ENCODE measurements at places on chromosomes 6 and 20. TPM values are rescaled to one million over a fixed set of nuclear protein-coding genes. Genes with fewer than 3 reads are reported as not detected.

- no peak overlapping the region for H3K4me3 ChIP-seq
- no peak for DNase-seq
- no peaks in the 10 kb centered on the region for H3K36me3 ChIP-seq
- H3K27me3 ChIP-seq, result peaks cover 12% of the 10 kb centered on the region
Observed at GRCh38 chr20:49338061-49338460, 60.2 kb upstream of the ZNFX1 start.

TCEA2 gene
- 61.6 TPM for total RNA-seq

PGC gene
- total RNA-seq, result not detected

DNA sequence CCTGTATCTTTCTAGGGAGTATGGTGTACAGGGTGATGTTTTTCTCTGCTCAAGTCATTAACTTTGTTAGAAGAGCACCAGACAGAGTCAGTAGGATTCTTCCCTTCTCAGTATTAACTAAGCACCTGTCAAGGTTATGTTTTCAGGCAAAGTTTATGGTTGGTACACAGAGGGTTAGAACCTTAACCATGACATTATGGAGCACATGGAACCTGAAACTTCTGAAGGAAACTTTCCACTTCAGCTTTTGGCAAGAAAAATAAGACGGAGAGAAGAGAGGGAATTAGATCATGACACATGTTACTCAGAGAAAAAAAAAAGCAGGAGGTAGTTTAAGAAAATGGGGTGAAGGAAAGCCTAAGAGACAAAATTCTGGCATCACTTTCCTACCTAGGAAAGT lies 112.9 kb upstream of the PDE7B start:
- no peak overlapping the region for H3K27ac ChIP-seq
- DNase-seq, result no peak
- no peaks in the 10 kb centered on the region for H3K36me3 ChIP-seq
- peaks cover 7% of the 10 kb centered on the region for H3K4me1 ChIP-seq
- peaks cover 10% of the 10 kb centered on the region for H3K27me3 ChIP-seq

- H3K27me3 ChIP-seq, result peaks cover 31% of the 10 kb centered on the region
- H3K4me1 ChIP-seq, result peaks cover 11% of the 10 kb centered on the region
- no peak overlapping the region for H3K4me3 ChIP-seq
- no peak overlapping the region for H3K27ac ChIP-seq
Observed at GRCh38 chr20:43190332-43190953, 737 bp upstream of the PTPRT start.

DNA sequence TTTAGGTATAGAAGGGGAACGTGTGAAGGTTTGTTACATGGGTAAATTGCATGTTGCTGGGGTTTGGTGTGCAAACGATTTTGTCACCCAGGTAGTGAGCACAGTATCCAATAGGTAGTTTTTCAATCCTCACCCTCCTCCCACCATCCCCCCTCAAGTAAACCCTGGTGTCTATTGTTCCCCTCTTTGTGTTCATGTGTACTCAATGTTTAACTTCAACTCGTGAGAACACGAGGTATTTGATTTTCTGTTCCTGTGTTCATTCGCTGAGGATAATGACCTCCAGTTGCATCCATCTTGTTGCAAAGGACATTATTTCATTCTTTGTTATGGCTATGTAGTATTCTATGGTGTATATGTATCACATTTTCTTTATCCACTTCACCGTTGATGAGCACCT lies 11.6 kb upstream of the VNN1 start:
- no peak overlapping the region for H3K4me3 ChIP-seq
- H3K4me1 ChIP-seq, result no peaks in the 10 kb centered on the region
- no peaks in the 10 kb centered on the region for H3K27me3 ChIP-seq

CST4 gene
- not detected for total RNA-seq

DNA sequence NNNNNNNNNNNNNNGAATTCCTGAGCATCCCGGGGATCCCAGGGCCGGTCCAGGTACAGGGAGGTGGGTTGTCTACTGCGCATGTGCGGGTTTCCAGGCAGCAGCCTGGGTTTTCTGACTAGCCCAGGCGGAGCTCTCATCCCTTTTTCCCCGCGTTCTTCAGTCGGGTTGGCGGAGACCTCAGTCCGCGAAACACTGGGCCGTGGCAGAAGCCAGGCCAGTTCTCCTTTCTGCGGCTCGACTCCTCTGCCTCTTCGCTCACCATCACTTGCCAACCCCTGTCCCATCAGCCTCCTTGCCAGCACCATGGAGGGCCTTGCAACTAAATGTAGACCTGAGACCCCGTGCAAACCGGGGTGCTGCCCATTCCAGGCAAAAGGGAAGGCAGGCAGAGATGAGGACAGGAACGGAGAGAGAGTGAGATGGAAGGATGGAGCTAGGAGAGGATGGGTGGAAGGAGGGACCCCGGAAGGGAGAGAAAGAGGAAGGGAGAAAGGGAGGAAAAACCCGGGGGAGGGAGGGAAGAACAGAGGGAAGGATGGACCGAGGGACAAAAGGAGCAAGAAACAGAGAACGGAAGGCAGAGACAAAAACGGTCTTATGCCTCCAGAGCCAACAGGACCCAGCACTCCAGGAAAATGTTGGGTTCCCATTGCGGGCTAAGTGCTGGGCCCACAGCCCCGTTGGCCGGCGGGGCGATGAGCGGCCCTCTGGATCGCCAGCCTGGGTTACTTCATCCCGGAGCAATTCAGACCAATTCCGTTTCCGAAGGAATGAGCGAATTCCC lies 445.4 kb upstream of the DEFB115 start:
- no peak overlapping the region for H3K27ac ChIP-seq
- H3K36me3 ChIP-seq, result peaks cover 3% of the 10 kb centered on the region
- H3K4me1 ChIP-seq, result no peaks in the 10 kb centered on the region

GSTA2 gene
- not detected for total RNA-seq

GRCh38 chr6:109239651-109240321 lies 142.5 kb downstream of the CD164 start:
- no peaks in the 10 kb centered on the region for H3K36me3 ChIP-seq
- H3K4me1 ChIP-seq, result peaks cover 28% of the 10 kb centered on the region
- H3K27me3 ChIP-seq, result peaks cover 11% of the 10 kb centered on the region
- H3K4me3 ChIP-seq, result no peak overlapping the region

Data from activated T-cell treated with anti-CD3 and anti-CD28 coated beads, Interleukin-2, amount 50 U/mL, for 72 hours (primary cell).